ENCODE measurements at places on chromosomes 16 and 17. TPM values are rescaled to one million over a fixed set of nuclear protein-coding genes. Genes with fewer than 3 reads are reported as not detected.

IGF2BP1 gene
- total RNA-seq, result not detected

KRT39 gene
- not detected for total RNA-seq

CCL8 gene
- total RNA-seq, result 0.40 TPM

NKIRAS2 gene
- 44.8 TPM for total RNA-seq

ZSCAN32 gene
- 5.5 TPM for total RNA-seq

NPIPB9 gene
- total RNA-seq, result 0.30 TPM

ALOX15B gene
- total RNA-seq, result not detected

FAM171A2 gene
- total RNA-seq, result 0.72 TPM

LHX1 gene
- not detected for total RNA-seq

HLF gene
- total RNA-seq, result 38.8 TPM

KCNG4 gene
- not detected for total RNA-seq

IL21R gene
- 0.07 TPM for total RNA-seq

CDH13 gene
- total RNA-seq, result 167 TPM

CMTM2 gene
- not detected for total RNA-seq

DRC3 gene
- 1.5 TPM for total RNA-seq

BMERB1 gene
- 55.0 TPM for total RNA-seq

MPP2 gene
- total RNA-seq, result 17.1 TPM

NUBP2 gene
- total RNA-seq, result 36.6 TPM

KIAA0513 gene
- 9.5 TPM for total RNA-seq

CRHR1 gene
- total RNA-seq, result not detected

CDH1 gene
- not detected for total RNA-seq

ASGR2 gene
- 0.30 TPM for total RNA-seq

ZNF276 gene
- total RNA-seq, result 12.2 TPM

OR1F1 gene
- not detected for total RNA-seq

TPSD1 gene
- total RNA-seq, result 0.50 TPM

NXPH3 gene
- total RNA-seq, result 3.4 TPM

ZPBP2 gene
- total RNA-seq, result not detected

RSAD1 gene
- 55.9 TPM for total RNA-seq

PRAC2 gene
- total RNA-seq, result not detected

CORO7 gene
- 10.1 TPM for total RNA-seq

TNFRSF13B gene
- not detected for total RNA-seq

CLEC18A gene
- total RNA-seq, result 0.27 TPM

ATP1B2 gene
- total RNA-seq, result 3.2 TPM

FBXW10B gene
- 0.35 TPM for total RNA-seq

ZMYND15 gene
- 0.20 TPM for total RNA-seq

MAPT gene
- total RNA-seq, result 42.2 TPM

PLA2G10 gene
- not detected for total RNA-seq

PRR35 gene
- not detected for total RNA-seq

WNT3 gene
- total RNA-seq, result 0.92 TPM

NPIPA5 gene
- 9.9 TPM for total RNA-seq

RASL10B gene
- total RNA-seq, result 23.8 TPM

STX1B gene
- 0.40 TPM for total RNA-seq

MYCBPAP gene
- 0.55 TPM for total RNA-seq

TERB1 gene
- total RNA-seq, result not detected
